ENCODE measurements at places on chromosomes 7 and 10. TPM values are rescaled to one million over a fixed set of nuclear protein-coding genes. Genes with fewer than 3 reads are reported as not detected.

- DNase-seq: no peak
Measured at GRCh38 chr7:45143616-45144015, 14.0 kb upstream of the RAMP3 start.

GRCh38 chr7:130925136-130925794 lies 191.3 kb upstream of the KLF14 start:
- DNase-seq: no peak

DNA sequence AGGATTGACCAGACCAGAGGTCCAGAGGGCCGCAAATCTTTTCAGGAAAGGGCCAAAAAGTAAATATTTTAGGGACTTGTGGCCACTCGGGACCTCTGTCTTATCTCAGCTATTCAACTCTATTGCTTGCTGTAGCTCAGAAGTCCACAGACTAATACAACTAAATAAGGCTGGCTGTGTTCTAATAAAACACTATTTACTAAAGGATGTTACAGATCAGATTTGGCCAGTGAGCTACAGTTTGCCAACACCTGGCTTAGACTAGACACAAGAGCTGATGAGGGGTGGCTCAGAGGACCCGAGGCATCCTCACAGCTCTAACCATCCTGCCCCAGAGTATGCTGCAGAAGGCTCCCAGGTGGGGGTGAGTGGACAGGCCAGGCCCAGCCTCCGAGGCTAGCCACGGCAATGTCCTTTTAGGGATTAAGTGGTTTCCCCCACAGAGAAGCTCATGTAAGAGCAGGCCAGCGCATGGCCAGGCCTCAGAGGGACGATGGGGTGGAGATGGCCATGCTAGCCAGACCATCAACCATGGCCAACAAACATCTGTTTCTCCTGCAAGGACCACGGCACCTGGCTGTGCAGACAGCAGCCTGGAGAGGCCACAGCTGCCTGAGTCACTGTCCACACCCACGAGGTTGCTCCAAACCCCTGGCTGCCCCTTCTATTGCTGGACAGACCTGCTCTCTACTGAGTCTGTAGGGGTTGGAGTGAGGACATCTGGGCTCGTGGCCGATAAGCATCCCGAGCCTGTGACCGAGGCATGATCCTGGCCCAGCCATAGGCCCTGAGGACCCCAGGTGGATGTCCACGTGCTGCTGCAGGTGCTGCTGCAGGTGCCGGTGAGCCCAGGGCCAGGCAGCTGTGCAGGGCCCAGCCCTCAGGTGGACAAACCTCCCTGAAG lies 76.5 kb downstream of the AFAP1L2 start:
- no peak for DNase-seq

GRCh38 chr10:130927157-130927556 lies 384.4 kb downstream of the TCERG1L start:
- no peak for DNase-seq

MINDY4 gene
- 14.8 TPM for polyA plus RNA-seq

PTPRE gene
- 7.5 TPM for polyA plus RNA-seq

RSBN1L gene
- 29.2 TPM for polyA plus RNA-seq
